ENCODE measurements at places on chromosomes 7 and 10.

- DNase-seq, result no peak
Observed at GRCh38 chr10:11647676-11648075, 36.2 kb upstream of the USP6NL start.

GRCh38 chr7:29561271-29561670, 2.4 kb upstream of the PRR15 start:
- DNase-seq, result no peak

GRCh38 chr7:73954181-73954580, 73.8 kb upstream of the ELN start:
- no peak for DNase-seq

DNA sequence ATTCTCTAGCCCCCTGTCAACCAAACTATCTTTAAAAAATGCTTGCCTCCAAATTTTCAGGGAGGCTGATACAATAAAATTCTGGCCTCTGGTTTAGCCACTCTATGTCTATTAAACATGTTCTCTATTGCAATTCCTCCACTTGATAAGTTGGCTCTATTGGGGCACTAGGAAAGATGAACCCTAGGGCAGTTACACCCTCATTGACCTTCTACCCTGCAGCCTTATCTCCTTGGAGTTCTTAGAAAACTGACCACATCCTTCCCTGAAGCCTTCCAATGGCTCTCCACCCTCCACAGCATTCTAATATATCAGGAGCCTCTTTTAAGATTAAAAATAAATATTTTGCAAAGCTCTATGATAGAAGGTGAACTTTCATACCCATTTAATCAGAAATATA, 30.6 kb downstream of the SVOPL start:
- no peak for DNase-seq

- DNase-seq, result peak; percentile 77
Observed at GRCh38 chr10:110500515-110500905, 2.8 kb downstream of the DUSP5 start.

GRCh38 chr10:77281719-77282118, 355.9 kb downstream of the KCNMA1 start:
- no peak for DNase-seq

DNA sequence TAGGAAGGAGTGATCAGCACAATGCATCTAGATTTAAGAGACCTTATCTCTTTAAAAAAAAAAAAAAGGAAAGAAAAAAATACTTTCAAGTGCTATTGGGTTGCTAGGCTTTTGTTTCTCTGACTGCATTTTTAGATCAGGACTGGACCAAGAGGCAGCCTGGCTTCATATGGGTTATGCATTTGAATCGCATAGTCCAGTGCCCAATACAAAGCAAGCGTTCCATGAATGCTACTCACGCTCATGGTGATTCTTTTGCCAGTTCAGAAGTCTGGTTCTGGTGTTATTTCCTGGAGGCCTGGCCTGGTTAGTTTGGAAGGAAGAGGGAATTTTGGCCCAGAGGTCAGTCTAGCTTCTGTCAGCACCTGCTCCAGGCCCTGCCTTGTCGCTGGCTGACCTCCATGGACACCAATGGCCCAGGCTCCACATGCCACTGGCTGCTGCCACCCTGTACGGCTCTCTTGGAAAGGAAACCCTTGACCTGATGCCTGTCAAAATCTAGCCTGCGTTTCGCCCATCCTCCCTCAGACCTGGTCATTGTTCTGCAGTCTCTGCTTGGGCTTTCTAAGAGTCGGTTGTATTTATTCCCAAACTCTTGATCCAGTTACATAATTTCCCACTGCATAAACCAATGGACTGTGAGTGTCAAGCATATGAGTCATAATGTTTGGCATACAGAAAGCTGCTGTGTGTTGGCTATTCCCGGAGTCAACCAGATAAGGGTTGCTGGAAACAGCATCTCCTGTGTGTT, 74.3 kb upstream of the MKX start:
- peak; percentile 91 for DNase-seq

DNA sequence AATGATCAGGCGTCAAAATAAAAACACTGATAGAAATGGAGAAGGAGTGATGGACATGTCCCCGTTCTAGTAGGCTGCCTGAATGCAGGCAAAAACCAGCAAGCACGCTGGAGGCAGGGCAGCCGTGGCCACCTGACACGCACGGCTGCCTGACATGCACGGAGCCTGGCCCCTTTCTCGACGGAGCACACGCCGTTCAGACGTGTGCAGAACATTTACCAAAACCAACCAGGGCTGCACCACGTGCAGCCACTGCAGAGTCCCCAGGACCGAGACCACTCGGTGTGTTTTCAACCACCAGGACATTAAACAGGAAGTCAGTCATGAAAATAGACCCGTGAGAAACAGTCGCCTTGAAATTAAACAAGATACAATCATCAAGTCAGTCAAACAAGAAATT, 61.9 kb upstream of the NKX6-2 start:
- no peak for DNase-seq

GRCh38 chr7:30170476-30171205, 35.9 kb downstream of the MTURN start:
- no peak for DNase-seq

DNA sequence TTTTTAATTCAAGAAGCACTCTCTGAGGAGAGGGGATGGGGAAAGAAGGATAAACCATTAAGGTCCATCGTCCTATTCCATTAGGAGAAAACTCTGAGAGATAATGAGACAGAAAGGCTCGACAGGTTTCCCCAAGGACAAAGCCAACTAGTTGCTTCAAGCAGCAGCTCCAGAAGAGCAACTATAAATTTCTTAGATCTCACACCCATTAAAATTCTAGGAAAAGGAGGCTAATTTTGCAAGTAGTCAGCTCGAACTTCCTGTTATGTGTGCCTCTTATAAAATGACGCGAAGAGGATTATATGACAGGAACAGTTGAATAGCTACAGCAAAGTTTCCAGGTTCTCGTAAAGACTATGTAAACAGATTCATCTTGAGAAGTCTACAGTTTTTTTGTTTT, 52.0 kb upstream of the ST8SIA6 start:
- DNase-seq, result no peak

DNA sequence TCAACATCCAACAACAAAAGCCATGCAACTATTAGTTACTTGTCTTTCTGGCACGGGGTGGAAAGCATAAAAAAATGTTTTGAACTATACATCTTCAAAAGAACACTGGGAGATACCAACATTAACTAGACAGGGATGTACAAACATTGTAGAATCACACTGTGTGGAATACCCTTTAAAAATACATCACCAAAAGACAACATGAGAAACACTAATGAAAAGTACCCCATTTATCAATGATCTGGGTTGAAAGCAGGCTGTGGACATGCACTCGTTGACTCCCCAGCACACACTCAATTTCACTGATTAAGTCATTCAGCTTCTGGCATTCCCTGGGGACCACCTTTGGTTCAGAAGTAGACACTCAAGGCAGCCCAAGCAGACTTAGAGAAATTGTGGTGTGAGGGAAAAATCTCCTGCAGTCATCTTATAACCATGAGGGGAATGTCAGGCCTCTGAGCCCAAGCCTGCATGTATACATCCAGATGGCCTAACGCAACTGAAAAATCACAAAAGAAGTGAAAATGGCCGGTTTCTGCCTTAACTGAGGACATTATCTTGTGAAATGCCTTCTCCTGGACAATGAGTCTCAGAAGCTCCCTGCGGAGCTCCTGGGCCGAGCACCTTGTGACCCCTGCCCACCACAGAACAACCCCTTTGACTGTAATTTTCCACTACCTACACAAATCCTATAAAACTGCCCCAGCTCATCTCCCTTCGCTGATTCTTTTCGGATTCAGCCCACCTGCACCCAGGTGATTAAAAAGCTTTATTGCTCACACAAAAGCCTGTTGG, 53.0 kb downstream of the CACUL1 start:
- DNase-seq, result no peak

GRCh38 chr7:30285067-30285535, 704 bp downstream of the ZNRF2 start:
- no peak for DNase-seq

DNA sequence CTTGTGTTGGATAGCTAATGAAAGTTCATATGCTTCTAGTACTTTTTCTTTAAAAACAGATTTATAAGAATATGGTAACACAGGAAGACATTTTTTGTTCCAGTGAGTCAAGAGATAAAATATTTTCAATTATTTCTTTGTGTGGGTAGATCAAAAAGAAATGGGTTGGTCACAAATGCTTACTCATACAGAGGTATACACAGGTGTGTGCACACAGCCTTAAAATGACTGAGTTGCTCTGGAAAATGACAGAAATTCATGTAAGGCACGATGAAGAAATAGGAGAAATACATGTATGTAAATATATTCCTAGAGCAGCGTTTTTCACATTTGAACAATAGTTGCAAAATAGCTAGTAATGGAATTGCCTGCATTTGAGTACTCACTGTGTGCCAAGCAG, 66.0 kb downstream of the ST7 start:
- DNase-seq, result no peak

DNA sequence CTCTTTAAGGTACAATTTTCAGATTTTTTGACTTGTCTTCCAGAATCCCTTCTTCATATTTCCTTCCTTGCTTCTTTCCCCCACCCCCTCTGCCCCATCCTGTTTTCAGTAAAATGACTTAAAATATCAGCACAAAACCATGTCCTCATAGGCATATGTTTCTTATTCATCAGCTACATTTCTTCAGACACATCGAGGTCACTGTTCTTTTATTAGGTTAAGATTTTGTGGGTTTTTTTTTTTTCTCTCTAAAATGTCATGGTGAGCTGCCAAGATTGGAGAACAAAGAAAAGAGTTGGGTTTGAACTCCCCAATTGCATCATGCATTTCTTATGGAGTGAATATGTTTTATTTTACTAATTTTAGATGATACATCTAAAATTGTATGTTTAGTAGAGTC, 35.8 kb downstream of the LAMB4 start:
- no peak for DNase-seq

DNA sequence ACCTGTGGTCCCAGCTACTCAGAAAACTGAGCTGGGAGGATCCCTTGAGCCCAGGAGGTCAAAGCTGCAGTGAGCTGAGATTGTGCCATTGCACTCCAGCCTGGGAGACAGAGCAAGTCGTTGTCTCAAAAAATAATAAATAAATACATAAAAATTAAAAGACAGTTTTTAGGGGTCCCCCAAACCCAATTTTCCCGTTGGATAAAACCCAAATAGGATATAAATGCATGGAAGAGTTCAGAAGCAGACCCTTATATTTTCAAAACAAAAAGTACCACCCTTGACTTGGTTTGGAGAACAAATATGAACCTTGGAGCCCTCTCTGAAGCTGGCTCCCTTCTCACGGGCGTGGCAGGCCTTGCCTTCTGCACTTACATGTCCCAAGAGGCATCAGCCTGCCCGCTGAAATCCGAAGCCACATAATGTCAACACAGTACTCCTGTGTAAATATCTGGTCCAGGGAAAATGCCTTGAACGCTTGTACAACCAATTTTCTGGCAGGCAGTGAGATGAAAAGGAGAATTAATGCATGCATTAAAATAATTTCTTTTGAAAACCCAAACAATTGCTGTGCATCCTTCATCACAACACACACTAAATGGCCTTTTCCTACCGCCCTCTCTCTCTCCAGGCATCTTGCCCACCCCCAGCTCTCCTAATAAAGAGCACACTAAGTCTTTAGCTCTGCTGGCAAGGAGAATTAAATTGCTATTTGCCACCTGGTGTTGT, 46.4 kb upstream of the PARD3 start:
- no peak for DNase-seq

DNA sequence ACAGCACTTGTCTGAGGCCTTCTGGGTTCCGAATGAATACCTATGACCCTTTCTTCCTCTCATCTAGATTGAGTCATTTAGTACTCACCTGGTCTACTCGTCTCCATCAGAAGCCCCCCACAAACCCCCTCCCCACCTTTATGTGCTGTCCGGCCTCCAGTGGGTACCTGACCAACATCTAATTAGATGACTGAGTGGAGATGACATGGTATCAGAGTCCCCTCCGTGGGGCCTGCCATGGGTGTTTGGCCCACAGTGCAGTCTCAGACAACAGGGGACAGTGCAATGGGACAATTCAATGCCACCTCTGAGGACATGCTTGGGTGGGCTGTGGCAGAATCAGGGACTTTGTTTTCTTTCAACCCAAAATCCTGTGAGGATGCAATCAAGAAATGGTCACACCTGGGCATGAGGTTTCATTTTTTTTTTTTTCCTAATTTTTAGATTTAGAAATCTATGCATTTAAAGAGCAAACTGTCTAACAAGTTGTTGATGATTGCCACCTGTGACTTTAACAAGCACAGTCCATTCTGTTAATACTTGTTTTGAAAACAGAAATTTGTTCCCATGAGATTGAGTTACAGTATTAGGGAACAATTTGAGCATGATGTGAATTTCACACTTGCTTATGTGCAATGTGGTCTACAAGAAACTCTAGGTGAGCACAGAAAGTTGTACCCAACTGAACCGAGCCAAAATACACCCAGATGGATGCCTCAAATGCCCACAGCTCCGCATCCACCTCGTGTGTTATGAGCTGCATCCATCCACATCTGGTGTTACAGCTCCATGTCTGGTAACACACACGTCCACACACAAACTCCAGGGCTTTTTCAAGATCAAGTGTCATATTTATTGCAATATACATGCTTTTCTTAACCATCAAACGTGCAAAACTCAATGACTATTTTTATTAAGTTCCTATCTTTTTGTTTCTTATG, 27.5 kb downstream of the GPRIN2 start:
- no peak for DNase-seq

DNA sequence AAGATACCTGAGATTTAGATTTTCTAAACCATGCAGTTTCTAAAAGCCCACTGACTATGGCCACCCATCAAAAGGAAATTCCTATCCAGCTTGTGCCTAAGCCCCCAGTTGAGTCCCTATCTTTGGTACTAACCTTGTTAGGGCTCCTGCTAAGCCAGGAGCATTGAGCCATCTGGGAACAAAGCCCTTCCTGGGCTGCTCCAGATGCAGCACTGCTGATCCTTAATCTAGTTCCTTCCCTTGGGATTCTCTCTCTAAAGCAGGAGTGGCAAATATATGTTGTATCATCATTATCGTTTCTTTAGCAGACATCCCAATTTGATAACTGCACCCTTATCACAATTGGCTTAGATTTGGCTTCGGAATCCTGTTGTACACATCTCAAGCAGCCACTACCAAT, 24.7 kb upstream of the PDLIM1 start:
- DNase-seq, result no peak

DNA sequence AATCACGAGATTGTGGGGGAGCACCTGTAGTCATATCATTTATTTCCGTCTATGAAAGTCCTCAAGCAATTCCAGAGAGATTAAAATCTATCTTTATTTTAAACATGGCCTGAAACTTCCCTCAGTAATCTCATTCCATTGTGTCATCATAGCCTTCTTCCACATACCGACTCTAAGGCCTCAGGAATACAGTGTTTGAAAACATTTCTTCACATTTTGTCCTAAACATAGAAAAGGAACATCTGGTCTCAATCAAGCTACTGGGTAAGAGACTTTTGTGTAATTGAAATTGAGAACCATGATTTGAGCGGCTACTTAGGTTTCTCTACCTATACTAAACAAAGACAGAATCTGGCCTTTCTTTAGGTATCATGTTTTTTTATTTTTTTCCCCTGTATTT, 78.0 kb upstream of the ELMO1 start:
- DNase-seq, result no peak

DNA sequence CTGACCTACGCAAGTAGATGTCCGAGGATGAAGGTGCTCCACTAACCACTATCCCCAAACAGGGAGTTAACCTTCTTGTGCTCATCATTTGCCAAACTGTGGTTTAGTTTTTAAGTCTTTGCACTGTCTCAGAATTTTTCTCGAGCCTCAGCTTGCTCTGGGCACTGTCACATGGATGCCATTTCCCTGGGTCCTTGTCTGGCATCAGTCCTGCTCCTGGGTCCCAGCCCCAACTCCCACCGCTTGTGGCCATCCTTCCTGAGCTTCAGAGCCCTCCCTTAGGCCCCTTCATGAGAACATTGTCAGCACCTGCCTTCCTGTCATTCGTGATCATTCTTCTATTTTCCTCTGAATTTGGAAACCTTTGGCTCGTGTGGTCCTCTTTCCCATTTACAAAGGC, 33.8 kb downstream of the C10orf71 start:
- DNase-seq, result no peak

All from A172 (cell line).